NCI-H2171 treated with DMSO at 0.1 percent for 48 hours (cell line): ENCODE measurements at places on chromosomes 6 and 20.

DNA sequence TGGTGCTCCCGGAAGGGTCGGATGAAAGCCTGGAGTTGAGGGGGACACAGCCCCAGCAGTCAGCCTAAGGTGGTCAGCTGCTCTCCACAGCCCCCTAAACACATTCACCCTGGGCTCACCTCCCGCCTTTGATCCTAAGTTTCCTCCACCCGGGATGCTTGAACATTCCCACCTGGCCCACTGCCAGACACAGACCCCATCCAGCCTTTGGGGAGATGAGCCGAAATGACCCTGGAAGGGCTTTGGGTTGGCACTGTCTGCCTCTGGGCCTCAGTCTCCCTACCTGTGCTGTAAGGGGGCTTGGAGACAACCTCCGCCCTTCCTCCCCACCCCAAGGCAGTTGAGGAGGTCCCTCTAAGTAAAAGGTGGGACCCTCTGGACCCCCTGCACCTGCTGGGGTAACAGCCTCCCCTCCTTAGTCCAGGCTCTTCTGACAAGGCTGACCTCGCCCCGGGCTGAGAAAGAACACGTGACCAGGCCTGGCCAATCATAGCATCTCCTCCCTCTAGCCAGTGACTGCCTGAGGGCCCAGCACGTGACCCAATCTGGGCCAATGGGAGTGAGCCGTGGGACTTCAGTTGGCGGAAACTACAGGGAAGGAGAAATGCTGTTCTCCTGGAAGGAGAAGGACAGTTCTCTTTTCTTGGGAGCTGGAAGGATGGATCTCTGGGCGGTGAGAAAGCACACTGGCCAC lies 16.9 kb upstream of the UBE2V1 start:
- no peak for DNase-seq

GRCh38 chr6:49001856-49002541 lies 461.1 kb downstream of the MMUT start:
- DNase-seq = no peak

DNA sequence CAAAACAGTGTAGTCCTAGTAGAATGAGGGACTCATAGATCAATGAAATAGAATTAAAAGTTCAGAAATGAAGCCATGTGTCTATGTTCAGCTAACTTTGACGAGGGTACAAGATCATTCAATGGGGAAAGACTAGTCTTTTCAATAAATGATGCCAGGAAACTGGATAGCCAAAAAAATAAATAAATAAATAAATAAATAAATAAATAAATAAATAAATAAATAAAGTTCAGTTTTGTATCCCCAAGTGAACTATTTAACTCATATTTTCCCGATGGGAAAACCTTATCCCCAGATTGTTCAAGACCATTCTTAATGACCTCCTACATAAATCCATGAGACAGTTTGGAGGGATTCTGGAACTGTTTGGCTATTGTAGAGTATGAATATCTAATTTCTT lies 277.1 kb upstream of the EYS start:
- no peak for DNase-seq

- DNase-seq = peak; percentile 37
Measured at GRCh38 chr6:1608222-1609040, 1.3 kb upstream of the FOXC1 start.
